ENCODE measurements at places on chromosomes 7 and 10.

DNA sequence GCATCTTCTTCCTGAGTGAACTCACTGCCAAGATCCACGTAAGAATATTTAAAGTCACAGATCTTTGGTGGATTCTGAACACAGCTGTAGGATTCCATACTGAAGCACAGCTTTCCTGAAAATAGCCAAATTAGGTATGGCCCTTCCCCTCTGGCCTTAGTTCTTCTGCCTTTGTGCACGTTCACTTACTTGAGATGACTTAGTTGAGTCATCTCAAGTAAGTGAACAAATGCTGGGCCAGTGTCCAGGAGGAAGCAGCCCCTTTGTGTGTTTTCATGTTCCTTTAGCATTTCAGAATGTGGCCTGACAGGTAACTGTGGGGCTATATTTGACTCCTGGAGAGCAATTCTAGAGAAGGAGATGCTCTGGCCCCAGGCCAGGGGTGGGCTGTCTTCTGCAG is 51.5 kb downstream of the CCNY start:
- DNase-seq = no peak

DNA sequence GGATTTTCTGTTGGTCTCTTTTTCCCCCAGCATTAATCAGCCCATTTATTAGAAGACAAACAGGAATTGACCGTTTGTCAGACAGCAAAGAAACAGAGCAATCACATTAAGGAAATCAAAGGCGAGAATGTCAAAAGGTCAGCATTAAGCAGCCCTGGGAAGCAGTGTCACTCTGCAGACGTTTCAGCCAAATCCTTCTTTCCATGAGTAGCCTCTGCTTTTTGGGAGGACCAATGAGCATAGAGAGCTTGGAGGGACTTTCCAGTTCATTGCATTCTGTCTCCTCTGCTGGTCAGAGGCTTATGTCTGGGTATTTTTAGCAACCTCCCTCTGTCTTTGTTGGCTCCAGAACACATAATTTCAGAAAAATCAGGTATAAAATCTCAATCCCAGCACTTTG is 481.4 kb downstream of the GALNT17 start:
- no peak for DNase-seq

DNA sequence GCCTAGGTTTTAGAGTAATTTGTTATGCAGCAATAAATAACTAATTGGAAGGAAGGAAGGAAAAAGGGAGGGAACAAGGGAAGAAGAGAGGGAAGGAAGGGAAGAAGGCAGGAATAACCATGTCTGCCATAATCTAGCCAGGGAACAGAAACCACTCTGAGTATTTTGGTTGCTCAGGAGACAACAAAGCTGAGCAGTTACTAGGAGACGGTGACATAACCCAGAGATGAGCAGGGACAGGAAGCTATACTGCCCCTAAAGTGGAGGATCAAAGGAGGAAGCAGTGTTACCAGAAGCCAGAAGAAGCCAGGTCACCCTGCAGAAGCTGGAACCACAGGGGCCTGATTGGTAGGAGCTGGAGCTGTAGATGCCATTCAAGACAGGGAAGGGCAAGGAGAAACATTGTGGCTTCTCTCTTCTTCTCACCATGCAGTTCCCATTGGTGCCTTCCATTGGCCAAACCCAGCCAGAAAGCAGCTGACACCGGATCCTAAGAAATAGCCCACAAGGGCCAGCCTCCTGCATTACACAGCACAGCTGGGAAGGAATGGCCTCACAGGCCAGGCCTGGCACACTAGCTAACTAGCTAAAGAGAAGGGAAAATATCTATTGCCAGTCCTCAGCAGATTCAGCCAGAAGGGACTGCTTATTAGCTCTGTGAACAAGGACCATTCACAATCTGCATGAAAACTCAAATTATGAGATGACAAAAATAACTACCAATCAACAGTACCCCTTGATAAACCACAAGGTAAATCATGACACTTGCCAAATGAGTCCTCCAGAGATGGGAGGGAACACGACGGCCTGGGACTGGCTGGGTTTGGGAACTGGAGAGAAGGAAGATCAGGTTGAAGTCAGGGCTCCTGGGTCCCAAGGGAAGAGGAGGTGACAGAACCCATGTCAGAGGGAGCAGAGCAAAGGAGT is 184.5 kb upstream of the NFE2L3 start:
- DNase-seq = no peak

- DNase-seq = no peak
Observed at GRCh38 chr7:146208492-146208891, 91.9 kb downstream of the CNTNAP2 start.

GRCh38 chr10:28307267-28307666 is 4.4 kb upstream of the MPP7 start:
- DNase-seq = no peak

GRCh38 chr7:24197852-24198251 is 86.1 kb upstream of the NPY start:
- DNase-seq = no peak

DNA sequence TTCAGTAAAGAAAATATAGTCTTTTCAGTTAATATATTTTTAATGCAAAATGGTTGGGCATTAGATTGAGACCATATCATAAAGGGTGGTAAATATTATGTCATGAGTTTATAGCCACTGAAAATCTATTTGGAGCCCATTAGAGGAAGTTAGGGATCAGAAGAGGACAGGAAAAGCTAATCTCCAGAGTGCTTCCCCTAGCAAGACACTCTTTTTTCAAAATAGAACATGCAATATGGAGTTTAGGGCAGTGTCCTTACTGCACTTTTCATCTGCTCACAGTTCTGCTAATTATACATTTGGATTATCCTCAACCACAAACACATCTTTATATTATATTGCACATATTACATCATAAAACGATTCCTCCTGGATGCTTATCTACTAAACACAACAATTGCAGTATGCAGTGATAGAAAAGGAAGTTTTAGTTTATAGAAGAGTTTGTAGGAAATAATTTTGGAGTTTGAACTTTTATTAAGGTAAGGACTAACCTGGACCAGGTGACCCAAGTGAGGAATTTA is 159.8 kb downstream of the PHF14 start:
- DNase-seq = no peak

- DNase-seq = no peak
Observed at GRCh38 chr10:131871673-131872005, 29.2 kb upstream of the PPP2R2D start.

GRCh38 chr10:27450225-27450624 is 53.9 kb upstream of the RAB18 start:
- DNase-seq = no peak

DNA sequence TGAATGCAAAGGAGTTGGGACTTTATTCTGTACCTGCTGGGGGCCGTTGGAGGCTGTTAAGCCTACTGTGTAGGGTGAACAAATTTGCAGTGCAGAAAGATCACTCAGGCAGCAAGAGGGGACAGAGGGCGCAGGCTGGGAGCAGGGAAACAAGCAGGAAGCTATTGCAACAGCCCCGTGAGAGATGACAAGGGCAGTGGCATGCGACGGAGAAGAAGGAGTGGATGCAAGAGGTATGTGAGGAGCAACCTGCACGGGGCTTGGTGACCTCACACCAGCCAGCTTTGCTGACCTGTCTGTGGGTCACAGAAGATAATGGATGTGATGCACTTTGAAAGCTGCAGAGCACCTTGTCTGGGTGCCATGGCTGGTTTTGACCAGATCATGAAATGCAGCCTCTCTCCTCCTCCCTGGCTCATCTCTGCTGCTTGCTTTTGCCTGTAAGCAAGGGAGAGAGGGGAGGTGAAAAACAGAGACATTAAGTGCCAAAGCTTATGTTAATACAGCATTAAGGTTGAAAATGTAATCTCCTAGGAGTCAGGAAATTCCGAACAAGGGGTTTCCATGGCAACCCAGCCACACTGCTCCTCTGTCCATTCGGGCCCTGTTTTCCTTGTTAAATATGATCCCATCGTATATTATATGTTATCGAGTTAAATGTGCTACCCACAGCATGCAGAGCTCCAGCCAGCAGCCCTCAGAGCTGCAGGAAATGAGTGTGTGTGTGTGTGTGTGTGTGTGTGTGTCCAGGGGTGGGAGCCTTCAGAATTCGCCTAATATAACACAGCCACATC is 314.3 kb upstream of the ZMIZ1 start:
- DNase-seq = no peak

All from NCI-H2171 treated with DMSO at 0.1 percent for 48 hours (cell line).